ENCODE measurements at places on chromosomes 6 and 20.
A peak's percentile ranks its signal among the peaks of the same experiment; 100 is the strongest.

- DNase-seq: no peak
These were observed 14.2 kb downstream of the CCR6 start for GRCh38 chr6:167137081-167137480.

GRCh38 chr20:12372557-12372956 lies 454.9 kb downstream of the BTBD3 start:
- no peak for DNase-seq

GRCh38 chr6:139308286-139308916 lies 16.6 kb upstream of the TXLNB start:
- no peak for DNase-seq

- no peak for DNase-seq
These were observed 1.3 kb upstream of the BLOC1S5 start for GRCh38 chr6:8065519-8065911.

DNA sequence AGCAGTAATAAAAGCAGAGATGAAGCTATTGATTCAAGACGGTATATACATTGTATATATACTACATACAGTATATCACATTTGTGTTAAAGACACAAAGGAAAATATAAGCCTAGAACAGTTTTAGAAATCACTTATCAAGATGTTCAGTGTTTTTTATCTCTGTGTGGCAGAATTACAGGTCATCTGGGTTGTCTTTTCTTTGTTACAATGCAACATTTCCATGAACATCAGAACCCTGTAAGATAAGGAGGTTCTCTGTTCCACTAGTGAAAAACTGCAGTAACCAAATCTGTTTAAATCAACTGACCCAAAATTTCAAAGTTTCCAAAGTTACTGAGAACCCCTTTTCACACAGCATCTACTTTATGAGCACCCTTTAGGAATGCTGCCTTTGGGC lies 42.2 kb downstream of the B4GALT5 start:
- DNase-seq: no peak

DNA sequence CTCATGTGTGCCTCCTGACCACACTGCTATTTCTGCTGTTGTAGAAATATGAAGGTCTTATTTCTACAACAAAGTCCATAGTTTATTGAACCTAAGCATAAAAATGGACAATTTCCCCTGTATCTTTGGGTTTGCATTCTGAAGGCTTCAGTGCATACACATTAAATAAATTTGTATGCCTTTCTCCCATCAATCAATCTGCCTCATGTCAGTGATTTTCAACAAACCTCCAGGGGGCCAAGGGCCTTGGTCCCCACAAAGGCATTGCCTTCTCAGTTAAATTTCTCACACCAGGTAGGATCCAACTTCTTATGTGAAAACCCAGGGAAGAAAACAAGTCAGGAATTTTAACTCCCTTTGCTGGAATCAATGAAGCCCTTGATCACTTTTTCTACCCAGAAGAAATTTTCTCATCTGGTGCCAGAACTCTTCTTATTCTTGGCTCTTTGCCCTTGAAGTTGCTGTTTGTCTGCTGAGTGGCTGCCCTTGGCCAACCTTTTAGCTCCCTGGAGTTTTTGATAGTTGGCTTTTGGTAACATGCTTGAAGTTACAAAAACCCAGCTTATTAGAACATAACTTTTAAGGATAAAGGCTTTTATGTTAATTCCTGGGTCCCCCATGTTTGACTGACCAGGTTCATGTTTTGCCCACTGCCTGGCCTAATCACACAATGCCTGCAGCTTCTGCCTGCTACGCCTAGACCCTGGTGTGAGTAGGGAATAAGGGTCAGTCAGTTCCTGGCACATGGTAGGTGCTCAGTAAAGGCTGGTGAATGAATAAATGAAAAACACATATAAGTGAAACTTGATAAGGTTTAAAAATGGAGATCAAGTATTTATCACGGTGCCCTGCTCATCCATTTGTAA lies 37.0 kb downstream of the SHLD1 start:
- DNase-seq: no peak

DNA sequence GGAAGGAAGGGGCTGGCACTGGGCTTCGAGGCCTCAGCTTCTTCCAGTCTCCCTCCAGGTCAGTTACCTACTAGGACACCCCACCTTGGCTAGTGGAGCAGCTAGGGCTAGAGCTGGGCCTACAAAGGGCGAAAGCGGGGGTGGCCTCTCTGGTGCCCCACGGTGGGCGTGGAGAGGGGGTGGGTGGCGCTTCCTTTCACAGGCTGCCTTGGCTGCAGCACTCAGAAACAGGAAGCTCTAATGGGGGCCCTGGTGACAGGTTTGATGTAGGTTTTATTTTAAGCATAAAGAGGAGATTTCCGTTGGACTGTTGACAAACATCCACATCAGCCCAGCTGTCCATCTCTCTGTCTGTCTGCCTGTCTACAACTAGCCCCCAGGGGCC lies 13.4 kb downstream of the FAM110A start:
- peak; percentile 60 for DNase-seq

DNA sequence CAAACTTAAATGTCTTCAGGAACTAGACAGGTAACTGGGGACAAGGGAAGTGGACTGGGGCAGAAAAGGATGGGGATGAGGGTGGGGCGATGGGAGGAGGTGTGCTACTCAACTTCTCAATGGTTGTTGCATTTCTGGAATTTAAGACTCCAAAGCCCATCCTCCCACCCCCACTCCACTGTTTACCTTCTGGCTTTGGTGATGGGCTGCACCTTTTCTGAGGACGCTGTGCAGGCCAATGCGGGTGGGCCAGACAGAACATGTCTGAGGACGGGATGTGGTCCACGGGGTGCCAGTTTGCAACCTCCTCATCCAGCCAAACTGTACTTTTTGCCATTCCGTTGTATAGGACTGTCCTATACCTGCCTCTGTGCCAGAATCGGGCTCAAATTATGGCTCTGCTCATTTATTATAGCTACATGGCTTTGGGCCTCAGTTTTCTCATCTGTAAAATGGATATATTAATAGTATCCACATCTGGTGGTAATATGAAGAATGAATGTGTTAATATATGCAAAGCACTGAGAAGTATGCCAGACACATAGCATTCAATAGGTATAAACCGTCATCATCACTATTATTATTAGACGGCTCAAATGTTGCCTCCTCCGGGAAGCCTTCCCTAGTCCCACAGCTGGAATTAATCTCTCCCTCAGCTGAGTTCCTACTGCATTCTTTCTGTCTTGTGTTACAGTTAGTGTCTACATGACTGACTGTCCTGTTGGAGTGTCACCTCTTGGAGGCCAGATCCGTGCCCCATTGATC lies 31.0 kb upstream of the VEGFA start:
- no peak for DNase-seq

DNA sequence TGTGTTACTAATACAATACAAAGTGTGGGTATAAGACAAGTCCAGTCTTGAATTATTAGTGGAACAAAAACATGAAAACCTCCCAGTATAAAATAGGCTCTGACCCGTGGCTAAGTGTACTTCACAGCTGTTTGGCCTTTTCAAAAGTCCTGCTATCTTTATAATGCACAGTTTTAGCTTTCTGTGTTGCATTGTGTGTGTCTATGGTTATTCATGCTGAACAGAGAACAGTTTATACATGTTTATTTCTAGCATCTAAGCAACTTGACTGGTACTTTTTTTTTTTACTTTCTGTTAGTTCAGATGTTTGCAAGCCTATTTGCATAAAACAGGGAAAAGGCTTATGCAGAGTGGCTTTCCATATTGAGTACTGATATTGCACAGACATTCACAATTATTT lies 119.2 kb upstream of the CCN2 start:
- no peak for DNase-seq

DNA sequence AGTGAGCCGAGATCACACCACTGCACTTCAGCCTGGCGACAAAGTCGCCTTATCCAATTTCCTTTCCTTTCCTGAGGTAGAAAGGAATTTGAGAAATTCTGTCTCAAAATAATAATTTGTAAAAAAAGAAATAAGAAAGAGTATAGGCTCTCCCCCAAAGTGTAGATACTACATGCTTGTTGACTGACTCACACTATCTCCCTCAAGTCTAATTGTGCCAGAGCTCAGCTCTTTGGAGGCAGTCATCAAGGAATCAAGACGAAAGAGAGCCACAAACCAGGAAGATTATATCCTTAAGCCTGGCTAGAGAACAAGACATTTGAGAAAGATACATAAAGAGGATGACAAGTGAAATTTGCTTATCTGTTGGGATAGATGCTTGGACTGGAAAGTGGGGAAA lies 3.7 kb upstream of the FKBPL start:
- no peak for DNase-seq

GRCh38 chr20:64142590-64142989 lies 21.7 kb upstream of the MYT1 start:
- no peak for DNase-seq

DNA sequence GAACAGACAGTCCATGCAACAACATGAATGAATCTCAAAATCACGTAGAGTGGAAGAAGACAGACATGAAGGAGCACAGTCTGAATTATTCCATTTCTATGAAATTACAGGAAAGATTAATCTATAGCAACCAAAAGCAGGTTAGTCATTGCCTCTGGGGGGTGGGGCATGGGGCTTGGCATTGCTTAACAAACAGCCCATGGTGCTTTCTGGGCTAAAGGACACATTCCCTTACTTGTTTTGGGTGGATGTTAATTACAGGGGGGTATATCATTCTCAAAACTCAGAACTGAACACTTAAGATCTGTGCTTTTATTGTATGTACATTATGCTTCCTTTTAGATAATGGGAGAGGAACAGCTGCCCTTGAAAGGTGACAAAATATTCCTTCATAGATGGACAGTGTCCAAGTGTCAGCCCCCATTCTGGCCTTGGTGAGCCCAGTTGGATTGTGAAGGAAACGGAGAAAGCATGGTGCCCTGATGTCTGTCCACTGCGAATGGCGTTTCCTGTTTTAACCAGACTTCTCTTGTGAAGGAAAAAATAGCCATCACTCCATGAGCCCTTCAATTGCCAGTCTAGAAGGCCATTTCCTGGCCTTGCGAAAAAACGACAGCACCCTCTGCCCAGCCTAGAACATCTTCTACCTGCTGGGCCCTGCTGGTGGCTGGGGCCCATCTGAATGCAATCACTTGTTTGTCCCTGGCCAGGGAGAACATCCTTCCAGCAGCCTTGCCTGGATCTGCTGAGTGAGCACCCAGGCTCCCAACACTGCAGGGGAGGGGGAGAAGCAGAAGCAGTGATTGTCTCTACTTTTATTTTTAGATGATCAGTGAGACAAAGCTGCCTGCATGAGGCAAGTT lies 179.7 kb downstream of the BCAS1 start:
- no peak for DNase-seq

Data from CD4-positive, alpha-beta T cell treated with Interleukin-4 for 4 hours (primary cell).